Right ventricle myocardium superior (tissue), 1 donor: ENCODE measurements at places on chromosomes 13 and 19. TPM values are rescaled to one million over a fixed set of nuclear protein-coding genes. Genes with fewer than 3 reads are reported as not detected.

GRCh38 chr13:57531256-57531655 is 100.3 kb upstream of the PCDH17 start:
- no peak for DNase-seq

DNA sequence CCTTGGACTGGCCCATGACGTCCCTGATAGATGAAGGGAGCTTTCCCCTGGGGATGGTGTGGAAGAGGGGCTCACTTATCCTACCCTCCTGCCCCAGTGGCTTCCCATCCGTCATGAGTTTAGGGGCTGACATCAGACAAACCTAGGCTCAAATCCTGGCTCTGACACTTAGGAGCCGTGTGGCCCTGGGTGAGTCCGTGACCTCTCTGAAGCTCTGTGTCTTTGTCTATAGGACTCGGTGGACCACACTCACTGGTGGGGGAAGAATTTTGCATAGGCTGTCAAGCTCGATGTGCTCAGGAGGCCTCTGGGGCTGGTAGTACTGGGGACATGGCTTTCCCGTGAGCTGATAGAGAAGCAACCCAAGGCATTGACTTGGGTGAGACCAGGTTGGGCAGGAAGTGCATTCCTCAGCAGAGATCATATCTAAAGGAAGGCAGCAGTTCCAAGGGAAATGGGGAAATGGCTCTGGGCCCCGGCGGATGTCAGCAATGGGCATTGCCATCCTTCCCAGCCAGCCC is 17.4 kb upstream of the AP1M2 start:
- DNase-seq: peak; percentile 57

DNA sequence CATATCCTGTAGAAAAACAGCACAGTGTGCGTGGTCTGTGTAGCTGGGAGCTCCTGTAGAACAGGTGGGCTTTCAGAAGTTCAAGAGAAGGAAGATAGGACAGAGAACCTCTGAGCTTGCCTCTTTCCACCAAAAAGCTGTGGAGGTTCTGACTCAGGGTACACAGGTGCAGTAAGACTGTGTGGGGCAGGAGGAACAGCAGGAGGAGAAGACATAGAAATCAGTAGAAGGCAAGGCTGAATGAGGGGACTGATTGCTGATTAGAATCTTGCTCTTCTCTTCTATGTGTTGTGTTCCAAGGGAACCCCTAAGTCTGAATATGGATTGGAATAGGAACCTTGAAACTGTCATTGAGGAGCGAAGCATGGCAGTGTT is 122.7 kb downstream of the AKAP11 start:
- no peak for DNase-seq

- no peak for DNase-seq
Measured at GRCh38 chr13:50838031-50838430, 5.5 kb downstream of the DLEU7 start.

DNA sequence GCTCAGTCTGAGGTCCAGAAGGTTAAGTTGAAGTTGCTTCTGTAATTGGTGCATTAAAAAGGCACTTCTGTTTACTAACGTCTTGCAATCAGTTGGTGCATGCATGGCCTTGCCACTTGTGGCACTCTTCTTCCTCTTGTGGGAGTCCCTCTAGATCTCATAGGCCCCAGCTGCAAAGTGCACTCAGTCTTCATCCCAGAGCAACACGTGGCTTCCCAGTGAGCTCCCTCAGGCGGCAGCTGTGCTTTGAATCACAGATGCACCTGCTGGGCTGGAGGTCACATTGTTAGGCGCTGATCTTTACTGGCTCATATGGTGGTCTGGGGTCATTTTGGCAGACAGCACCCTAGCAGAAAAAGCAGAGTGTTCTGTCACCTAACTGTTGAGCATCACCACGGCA is 215.7 kb downstream of the ZNF536 start:
- no peak for DNase-seq

DNA sequence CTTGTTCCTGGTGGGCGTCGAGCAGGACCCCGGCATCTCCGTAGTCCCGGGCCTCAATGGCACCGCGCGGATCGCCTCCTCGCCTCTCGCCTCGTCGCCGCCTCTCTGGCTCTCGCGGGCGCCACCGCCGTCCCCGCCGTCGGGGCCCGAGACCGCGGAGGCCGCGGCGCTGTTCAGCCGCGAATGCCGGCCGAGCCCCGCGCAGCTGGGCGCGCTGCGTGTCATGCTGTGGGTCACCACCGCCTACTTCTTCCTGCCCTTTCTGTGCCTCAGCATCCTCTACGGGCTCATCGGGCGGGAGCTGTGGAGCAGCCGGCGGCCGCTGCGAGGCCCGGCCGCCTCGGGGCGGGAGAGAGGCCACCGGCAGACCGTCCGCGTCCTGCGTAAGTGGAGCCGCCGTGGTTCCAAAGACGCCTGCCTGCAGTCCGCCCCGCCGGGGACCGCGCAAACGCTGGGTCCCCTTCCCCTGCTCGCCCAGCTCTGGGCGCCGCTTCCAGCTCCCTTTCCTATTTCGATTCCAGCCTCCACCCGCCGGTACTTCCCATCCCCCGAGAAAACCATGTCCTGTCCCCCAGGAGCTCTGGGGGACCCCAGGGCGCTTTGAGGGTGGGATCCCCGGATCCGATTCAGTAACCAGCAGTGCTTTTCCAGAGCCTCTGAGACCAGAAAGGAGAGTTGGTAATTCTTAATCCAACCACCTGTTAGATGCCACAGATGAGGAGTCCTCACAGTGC is 885 bp downstream of the MLNR start:
- no peak for DNase-seq

- DNase-seq: no peak
Measured at GRCh38 chr13:26895081-26895807, 134.7 kb upstream of the GPR12 start.

GPC6 gene
- total RNA-seq: 3.3 TPM
